Osteocyte (in vitro differentiated cells): ENCODE measurements at places on chromosomes 13 and 19. TPM values are rescaled to one million over a fixed set of nuclear protein-coding genes. Genes with fewer than 3 reads are reported as not detected.
A peak's percentile ranks its signal among the peaks of the same experiment; 100 is the strongest.

- H3K4me3 ChIP-seq = no peak overlapping the region
- no peak for DNase-seq
- peaks cover 12% of the 10 kb centered on the region for H3K36me3 ChIP-seq
- peaks cover 18% of the 10 kb centered on the region for H3K4me1 ChIP-seq
- no peaks in the 10 kb centered on the region for H3K27me3 ChIP-seq
These were observed 1.9 kb upstream of the RABAC1 start for GRCh38 chr19:41960973-41961372.

The ACER1 gene
- not detected in 2 replicates for total RNA-seq

DNA sequence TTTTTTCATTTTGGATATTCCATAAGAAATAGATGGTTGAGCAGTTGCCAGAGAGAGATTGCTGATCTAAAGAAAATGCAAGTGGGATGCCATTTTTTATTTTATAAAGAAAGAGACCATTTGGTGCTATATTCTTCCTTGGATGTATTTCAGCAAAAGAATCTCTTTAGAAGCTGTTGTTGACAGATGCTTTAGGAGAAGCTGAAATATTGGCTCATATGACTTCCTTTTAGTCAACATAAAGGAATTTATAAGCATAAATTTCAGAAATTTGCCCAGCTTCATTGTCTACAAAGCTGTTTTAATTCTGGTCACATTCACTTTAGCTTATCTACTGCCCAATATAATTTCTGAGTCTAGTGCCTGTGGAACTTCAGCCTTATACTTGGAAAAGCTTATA, 36.9 kb downstream of the POLR1D start:
- H3K4me3 ChIP-seq = no peak overlapping the region
- H3K27me3 ChIP-seq = no peaks in the 10 kb centered on the region
- H3K27ac ChIP-seq = peak overlapping the region; percentile 47
- peaks cover 6% of the 10 kb centered on the region for H3K36me3 ChIP-seq
- peaks cover 12% of the 10 kb centered on the region for H3K4me1 ChIP-seq
- no peak for DNase-seq

The RNF113B gene
- total RNA-seq = not detected in 2 replicates

GRCh38 chr13:74158028-74158427, 23.8 kb upstream of the KLF12 start:
- no peak for DNase-seq
- H3K27me3 ChIP-seq = peaks cover 5% of the 10 kb centered on the region
- H3K36me3 ChIP-seq = no peaks in the 10 kb centered on the region

The RGS9BP gene
- total RNA-seq = 0.37 and 0.86 TPM in 2 replicates

The KLK10 gene
- total RNA-seq = not detected in 2 replicates

The PSG7 gene
- not detected in 2 replicates for total RNA-seq

The PCDH20 gene
- total RNA-seq = 0.47 and 0.70 TPM in 2 replicates

- no peaks in the 10 kb centered on the region for H3K27me3 ChIP-seq
- H3K36me3 ChIP-seq = no peaks in the 10 kb centered on the region
- H3K4me3 ChIP-seq = no peak overlapping the region
- DNase-seq = no peak
These were observed 363.9 kb downstream of the MYO16 start for GRCh38 chr13:108993346-108993745.

The MBD3L1 gene
- total RNA-seq = not detected in 2 replicates
